Right renal pelvis (tissue), 4 donors: ENCODE measurements at places on chromosomes 3 and 15. TPM values are rescaled to one million over a fixed set of nuclear protein-coding genes. Genes with fewer than 3 reads are reported as not detected.

GRCh38 chr3:71724171-71724453 lies 1.1 kb downstream of the EIF4E3 start:
- DNase-seq: no peak

- no peak for DNase-seq
Observed at GRCh38 chr3:12545473-12545791, at the start of gene MKRN2OS. Gene MKRN2OS (minus strand): TSS chr3:12545499. CDS start chr3:12545464, 35 bp downstream.

DNA sequence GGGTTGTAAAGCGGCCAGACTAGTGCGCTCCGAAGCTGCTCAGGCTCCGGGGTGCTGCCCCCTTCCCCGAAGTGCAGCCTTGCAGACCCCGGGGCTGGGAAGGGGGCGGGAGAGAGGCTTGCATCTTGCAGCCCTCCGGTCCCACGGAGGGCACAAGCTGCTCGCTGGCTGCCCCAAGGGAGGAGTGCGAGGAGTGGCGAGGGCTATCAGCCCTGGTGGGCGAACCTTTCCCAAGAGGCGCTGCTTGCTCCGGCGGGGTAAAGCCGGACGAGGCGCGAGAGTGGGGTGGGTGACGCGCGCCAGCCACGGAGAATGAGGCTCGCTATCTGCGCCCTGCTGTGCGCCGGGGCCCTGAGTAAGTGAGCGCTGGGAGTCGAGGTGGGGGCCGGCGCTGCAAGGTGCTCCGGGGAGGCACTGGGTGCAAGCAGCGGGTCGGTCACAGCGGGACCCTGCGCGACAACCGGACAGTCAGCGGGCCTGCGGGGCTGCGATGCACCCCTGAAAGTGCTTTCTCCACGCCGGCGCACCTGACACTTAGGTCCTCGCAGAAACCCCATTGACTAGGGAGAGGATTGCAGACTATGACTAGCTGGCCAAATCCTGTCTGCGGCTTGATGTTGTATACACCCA lies 12.7 kb upstream of the TOPBP1 start:
- DNase-seq: no peak

DNA sequence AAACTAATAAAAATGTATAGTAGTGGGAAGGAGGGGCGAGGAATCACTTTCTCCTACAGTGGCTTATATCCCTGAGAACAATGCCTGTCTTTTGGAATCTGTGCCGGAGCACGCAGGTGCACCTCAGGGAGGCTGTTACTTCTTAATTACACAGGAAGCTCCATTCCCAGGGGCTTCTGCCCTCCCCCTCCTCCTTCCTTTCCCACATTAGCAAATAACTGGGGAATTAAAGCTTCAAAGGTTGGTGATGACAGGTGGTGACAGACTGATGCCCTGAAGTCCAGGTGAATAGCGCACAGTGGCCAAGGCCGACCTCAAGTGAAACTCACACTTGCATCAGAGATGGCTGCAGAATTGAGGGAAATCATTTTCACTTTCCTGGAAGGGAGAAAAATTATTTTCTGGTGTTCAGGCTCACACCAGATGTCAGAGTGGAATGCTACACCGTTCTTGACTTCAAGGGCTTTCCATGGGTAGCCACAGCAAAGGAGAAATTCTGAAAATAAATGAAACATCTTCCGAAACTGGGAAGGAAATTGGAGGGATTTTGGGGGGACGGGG lies 3.7 kb downstream of the GRAMD2A start:
- DNase-seq: no peak

DNA sequence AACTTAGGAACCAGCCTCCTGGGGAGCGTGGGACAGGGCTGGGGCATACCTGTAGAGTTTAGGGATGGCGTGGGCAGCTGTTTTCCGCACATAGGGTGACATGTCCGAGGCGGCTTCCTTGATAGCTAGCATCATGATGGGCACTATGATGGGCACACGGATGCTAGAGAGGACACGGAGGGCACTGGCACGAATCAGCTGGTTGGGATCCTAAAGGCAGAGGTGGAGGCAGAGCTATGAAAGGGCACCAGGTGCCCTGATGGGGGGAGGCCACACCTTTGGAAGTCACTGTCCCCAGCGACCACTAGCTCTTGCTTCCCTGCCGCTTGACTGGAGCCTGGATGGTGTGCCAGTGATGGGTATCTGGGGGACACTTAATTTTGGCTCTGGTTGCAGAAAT lies 28.3 kb downstream of the AP3B2 start:
- no peak for DNase-seq

CCR9 gene
- 0.22 TPM for polyA plus RNA-seq

TMC3 gene
- polyA plus RNA-seq: 0.12 TPM
